Neuronal stem cell (in vitro differentiated cells): ENCODE measurements at places on chromosomes 3 and 15.

DNA sequence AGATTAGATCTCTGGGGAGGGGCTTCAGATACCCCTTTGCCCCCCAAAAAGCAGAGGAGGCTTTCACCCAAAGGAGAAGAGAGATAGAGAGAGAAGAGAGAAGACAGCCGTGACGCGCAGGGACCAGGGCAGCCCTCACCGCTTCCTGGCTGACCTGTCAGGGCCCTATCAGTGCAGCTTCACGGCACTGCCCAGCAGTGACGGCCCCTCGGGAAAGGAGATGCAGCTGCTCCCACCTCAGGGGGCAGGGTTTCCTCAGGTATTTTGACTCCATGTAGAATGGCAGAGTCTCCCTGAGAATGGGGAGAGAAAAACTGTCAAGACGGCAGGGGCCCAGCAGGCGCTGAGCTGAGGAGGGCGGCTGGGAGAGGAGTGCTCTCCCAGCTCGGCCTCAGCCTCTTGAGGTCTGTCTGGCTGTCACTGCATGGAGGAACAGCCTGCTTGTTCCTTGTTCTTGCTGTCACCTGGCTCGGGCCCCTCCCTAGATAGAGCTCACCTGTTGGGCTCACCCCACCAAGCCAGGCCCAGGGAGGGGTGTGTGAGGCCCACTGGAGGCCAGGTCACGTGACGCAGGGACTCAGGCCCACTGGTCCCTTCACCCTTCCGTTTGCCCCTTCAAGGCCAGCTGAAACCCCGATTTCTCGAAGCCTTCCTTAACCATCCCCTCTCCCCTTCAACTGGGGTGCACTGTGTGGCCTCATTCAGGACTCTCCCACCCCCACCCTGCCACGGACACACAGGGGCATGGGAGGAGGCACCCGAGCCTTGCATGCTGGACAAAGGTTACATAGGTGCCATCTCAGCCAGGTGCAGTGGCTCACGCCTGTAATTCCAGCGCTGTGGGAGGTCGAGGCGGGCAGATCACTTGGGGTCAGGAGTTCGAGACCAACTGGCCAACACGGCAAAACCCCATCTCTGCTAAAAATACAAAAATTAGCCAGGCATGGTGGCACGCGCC lies 28.2 kb downstream of the LOXL1 start:
- DNase-seq, result no peak

DNA sequence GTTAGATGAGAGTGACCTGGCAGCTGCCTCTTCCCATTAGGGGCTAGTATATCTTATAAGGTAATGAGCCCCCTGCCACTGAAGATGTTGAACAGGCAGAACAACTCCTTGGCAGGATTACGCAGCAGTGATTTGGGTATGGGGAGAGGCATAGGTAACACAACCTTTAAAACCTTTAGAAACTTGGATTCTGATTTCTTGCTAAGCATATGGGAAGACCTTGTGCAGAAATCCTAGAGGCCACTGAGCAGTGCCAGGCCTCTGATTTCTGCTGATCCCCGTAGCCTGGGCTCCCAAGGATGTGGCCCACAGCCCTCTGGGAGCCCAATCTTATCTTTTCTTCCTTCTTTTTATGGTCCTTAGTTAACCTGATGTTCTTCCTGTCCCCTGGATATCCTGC lies 237.9 kb upstream of the ROPN1 start:
- DNase-seq, result no peak

DNA sequence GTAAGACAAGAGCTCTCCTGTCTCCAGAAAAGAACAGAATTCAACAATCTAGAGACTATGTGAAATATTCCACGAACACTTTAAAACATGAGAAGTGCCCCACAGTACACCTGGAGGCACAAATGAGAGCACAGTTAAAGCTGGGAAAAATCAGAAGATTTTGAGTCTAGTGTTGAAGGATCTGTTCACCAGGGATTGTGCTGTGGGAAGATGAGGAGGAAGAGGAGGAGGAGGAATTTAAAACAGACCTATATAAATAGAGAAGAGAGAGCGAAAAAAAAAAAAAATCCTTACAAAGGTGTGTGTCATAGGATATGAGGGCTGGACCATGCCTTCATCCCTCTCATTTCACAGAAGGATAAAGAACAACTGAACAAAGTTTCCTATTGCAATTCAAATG lies 361.0 kb upstream of the SEMA6D start:
- no peak for DNase-seq

GRCh38 chr3:158165730-158166129 lies 55.8 kb downstream of the RSRC1 start:
- DNase-seq, result no peak

GRCh38 chr3:149703466-149703865 lies 45.6 kb upstream of the WWTR1 start:
- no peak for DNase-seq

DNA sequence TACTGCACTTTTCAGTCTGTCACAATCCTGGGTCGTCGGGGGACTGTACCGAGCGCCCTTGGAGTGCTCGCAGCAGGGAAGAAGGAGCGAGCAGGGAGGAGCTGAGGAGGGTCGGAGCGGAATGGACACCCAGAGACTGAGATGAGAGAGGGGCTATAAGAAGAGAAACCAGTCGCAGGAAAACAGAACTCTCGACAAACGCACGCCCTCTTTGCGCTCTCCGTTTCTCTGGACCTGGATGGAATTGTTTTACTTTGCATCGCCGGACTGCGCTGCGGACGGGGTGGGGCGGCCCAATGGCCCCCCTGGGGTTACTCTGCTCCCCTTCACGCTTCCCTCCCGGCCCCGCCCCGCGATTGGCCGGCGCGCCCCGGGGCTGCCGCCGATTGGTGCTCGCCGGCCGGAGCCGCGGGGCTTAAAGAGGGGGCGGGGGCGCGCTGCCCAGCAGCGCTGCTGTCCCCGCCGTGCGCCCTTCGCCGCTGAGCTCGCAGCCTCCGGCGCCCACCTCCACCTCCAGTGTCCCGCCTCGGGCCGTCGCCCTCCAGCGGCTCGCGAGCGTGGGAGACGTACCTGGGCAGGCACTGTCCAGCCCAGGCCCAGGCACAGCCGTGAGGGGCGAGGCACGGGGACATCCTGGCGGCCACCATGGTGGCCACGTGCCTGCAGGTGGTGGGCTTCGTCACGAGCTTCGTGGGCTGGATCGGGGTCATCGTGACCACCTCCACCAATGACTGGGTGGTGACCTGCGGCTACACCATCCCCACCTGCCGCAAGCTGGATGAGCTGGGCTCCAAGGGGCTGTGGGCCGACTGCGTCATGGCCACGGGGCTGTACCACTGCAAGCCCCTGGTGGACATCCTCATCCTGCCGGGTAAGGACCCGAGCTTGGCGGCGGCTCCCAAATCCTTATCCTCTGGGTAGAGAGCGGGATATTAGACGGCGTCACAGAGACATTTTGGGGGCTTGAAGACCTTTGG lies at the start of gene CLDN11:
Gene CLDN11 (plus strand): TSS at position 447 of the 977 bp plus-strand sequence. CDS start 199 bp downstream, at position 646.
- no peak for DNase-seq

DNA sequence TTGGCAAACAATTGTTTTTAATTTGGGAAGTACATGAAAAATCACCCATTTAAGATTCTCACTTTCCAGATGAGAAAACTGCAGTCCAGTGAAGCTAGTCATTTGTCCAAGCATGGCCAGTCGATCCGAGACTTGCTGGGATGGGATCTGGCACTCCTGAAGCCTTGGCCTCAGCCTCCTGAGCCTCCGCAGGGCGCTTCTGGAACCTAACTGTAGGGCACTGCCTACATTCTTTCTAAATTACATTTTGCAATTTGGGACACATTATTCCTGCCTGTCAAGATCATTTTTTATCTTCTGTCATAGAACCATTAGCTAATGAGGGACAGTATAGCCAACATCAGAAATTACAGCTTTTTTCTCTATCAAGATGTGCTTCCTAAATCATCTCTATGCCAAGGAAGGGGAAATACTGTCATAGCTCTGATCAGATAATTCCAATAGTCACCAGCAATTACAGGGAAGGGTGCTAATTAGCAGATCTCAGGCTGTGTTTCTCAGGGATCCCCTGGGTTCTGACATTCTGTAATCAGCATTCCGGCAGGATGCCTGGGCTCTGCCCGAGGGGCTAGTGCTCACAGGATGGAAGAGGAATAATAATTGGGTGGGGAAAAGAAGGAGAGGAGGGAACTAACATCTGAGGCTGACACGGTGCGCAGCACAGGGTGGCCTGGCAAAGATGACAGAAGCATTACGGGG lies 28.3 kb downstream of the ANAPC13 start:
- DNase-seq, result no peak

- no peak for DNase-seq
Measured at GRCh38 chr3:72320955-72321303, 527.3 kb downstream of the SHQ1 start.

GRCh38 chr3:45814322-45814721 lies 18.0 kb upstream of the SLC6A20 start:
- DNase-seq, result no peak

GRCh38 chr15:79661411-79661810 lies 229.3 kb downstream of the MINAR1 start:
- DNase-seq, result no peak

DNA sequence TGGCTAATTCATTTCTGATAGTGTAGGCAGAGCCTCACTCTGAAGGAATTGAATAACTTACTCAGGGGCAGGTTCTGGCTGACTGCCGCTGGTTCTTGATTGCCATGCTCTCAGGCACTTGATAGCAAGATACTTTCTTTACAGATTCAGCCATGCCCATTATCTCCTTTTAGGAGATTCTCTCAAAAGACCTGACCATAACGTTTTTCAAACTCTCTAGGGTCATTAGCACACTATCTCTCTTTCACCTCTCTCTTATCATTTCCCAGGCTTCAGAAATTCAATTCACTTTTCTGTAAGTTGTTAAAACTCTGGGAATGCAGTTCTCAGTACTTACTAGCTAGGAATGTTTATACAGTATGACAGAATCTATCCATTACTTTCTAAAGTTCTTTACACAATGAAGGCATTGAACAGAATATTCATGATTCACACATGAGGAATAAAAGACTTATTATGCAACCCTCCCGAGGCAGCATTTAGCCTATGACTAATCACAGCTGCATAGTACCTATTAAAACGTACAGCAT lies 850.3 kb upstream of the CADM2 start:
- no peak for DNase-seq

- no peak for DNase-seq
Measured at GRCh38 chr3:126114443-126115386, 30.8 kb upstream of the SLC41A3 start.

- DNase-seq, result peak; percentile 82
Measured at GRCh38 chr3:55484801-55485791, 2.0 kb downstream of the WNT5A start.

GRCh38 chr3:40800343-40800742 lies 275.6 kb downstream of the ZNF621 start:
- DNase-seq, result no peak

DNA sequence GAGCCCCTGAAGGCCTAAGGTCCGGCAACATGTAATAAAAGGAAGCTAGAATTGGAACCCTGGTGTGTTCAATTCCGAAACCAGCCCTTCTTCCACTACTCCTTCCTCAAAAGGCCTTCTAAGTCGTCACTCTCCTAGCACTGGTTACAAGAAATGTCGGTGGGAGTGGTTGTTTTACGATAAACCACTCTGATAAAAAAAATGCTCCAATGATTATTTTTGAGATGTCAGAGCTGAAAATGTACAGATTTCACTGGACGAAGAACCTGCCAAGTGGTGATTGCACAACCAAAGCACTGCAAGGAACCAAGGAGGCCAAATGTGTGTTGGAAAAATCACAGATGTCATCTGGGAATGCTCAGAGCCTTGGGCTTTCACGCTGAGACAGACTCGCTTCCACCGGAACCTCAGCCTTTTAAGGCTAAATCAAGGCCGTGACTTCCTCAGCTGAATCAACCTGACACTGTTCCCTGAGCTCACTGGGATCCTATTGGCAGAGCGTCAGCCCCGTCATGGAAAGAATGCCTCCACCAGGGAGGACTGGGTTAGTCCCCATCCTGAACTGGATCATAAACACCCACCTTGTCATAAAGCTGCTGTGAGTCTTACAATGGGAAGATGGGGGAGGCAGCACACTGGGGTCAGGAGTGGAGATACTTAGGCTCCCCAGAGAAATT lies 108.1 kb upstream of the THBS1 start:
- no peak for DNase-seq

- no peak for DNase-seq
Measured at GRCh38 chr3:100317912-100318311, 16.6 kb upstream of the NIT2 start.

- DNase-seq, result no peak
Measured at GRCh38 chr3:18258492-18258891, 166.6 kb downstream of the SATB1 start.

DNA sequence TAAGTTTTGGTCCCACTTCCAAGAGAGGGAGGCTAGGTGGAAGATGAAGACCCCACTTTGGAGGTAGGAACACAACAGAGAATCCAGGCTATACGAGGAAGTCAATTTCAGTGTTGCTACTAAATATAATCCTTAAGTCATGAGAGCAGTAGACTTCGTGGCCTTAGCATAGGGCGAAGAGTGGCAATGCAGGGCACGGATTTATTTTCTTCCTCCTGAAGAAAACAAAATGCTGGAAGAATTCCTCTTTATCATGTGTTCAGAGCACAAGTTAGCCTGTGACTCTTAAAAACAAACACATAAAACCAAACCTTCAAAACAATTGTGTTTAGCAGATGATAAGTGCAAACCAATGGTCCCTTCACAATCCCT lies 19.4 kb downstream of the BCL2L10 start:
- DNase-seq, result no peak

- DNase-seq, result no peak
Measured at GRCh38 chr15:31484986-31485385, 158.4 kb downstream of the KLF13 start.

- DNase-seq, result no peak
Measured at GRCh38 chr3:21752749-21753347, 1.8 kb upstream of the ZNF385D start.

DNA sequence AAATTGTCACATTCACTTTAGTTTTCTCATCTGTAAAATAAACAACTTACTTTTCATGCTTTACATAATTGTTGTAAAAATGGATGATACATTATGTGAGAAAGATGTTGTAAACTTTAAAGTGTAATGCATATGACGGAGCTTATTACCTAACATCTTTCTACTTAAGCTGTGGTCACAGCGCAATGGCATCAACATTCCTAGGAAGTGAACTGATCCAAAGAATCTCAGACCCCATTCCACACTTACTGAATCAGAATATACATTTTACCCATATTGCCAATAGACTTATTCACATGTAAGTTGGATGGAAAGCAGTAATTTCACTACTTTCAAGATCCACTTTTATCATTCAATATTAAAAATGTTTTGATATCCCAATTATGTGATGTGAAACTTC lies 497.5 kb downstream of the FGF12 start:
- no peak for DNase-seq

GRCh38 chr3:177013681-177014280 lies 183.5 kb downstream of the TBL1XR1 start:
- DNase-seq, result no peak

- no peak for DNase-seq
Measured at GRCh38 chr3:127175272-127175671, 17.7 kb upstream of the PRR23E start.

DNA sequence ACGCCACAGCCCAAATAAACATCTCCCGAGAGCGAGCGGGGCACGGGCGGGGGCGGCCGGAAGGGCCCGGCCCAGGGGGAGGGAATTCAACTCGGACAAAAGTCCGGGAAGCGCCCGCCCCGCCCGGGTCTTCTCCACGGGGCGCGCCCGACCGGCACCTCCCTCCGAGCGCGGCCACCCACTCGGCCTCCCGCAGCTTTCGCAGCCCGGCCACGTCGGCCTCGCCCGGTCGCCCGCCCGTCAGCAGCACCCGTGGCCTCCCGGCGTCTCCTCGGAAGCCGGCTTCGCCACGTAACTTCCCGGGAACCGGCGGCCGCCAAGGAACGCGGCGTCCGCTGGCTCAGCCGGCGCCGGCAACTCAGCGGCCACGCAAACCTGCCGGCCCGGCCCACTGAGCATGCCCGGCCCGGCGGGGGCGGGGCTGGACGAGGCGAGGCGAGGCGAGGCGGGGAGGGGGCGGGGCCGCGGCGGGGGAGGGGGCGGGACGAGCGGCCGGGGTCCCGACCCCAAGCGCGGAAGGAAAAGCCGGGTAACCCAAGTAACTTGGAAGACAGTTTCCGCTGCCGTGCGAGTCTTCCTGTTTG lies at the start of gene TJP1:
Gene TJP1 (minus strand): TSS at position 369 of the 584 bp plus-strand sequence. CDS start 440 bp downstream, outside the sequence.
- peak; percentile 79 for DNase-seq
